ENCODE measurements at places on chromosomes 3 and 15.

- DNase-seq, result no peak
Observed at GRCh38 chr3:188918093-188918492, 253.7 kb upstream of the TPRG1 start.

- no peak for DNase-seq
Observed at GRCh38 chr3:129506231-129506742, 22.2 kb upstream of the RHO start.

- no peak for DNase-seq
Observed at GRCh38 chr3:9129365-9129764, 120.1 kb downstream of the SRGAP3 start.

- no peak for DNase-seq
Observed at GRCh38 chr15:85430406-85431204, 50.2 kb downstream of the AKAP13 start.

DNA sequence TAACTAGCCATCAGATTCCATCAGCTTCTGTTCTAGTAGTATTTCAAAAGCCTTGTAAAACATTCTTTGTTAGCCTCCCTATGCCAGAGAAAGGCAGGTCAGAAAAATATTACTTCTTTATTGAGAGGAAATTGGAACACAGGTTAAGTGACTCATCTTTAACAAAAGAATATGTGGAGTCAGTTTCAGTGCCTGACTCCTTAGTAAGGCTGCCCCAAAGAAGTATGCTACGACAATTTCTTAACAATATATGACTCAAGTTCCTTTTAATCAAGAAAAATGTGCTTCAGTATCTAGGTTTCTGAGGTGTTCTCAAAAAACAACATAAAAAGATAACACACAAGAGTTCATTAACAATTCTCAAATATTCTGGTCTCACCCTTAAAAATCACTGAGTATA is 139.2 kb downstream of the VPS13C start:
- DNase-seq, result no peak

DNA sequence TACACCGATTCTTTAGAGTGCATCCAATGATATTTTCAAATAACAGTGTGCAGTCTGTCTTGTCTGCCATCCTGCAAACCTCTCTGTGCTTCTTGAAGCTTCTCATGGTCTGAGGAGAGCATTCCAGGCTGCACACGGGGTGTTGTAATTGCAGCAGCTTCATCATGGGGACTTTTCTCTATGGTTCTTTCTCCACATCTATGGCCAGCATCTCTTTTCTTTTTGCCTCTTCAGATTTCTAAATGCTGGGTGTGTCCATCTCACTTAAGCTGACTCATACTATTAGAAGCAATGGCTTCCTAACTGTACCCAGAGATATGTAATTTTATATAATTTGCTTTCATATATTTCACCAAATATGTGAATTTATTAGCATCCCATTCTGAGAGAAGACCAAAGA is 63.8 kb upstream of the EPHB3 start:
- DNase-seq, result no peak

DNA sequence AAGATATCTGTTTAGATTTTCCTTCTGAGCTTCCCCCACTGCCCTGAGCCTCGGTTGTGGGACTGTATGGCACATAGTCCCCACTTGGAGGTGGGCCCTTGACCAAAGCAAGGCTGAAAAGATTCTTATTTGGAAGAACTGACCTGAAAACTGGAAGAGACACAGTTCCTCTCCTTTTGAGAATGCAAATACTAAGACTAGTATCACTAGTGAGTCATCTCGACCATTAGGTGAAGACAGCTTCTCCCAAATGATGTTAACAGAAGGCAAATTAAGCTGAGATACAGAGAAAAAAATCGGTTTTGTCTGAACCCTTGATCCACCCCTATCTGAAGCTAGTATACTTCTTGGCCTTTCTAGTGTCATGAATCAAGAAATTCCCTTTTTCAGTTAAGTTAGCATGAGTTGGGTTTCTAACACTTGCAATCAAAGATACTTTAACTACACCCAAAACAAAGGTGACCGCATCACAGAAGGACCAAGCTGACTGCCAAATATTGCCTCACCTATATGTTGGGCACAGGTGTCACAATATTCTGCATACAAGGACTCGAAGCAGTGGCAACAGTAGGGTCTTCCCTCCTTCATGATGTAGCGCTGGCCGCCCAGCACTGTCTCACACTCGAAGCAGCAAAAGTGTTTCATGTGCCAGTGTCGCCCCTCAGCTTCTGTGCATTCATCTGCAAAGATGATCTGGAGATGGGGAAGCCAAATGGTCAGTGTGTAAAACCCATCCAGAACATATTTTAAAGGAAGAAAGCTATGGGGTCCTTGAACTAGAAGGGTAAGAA is 72.4 kb downstream of the PRICKLE2 start:
- DNase-seq, result no peak

GRCh38 chr3:133882986-133883586 is 12.6 kb downstream of the RAB6B start:
- no peak for DNase-seq

DNA sequence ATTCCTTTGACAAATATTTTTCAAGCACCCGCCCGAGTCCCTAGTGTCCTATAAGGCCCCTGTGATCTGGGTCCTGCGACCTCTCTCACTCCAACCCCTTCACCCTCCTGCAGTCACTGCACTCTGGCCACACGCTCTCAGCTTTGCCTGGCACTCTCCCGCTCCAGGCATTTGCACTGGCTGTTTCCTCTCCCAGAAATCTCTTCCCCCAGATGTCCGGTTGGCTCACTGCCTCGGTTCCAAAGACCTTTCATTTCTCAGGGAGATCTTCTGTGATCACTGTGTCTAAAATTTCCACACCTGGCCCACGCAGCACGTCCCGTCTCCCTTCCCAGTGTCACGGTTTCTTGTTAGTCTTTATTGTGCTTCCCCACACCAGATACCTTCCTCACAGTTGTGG is 97.4 kb downstream of the WNT7A start:
- DNase-seq, result no peak
